ENCODE measurements at places on chromosomes 12 and 14.

- no peak for DNase-seq
Measured at GRCh38 chr12:127773520-127773919, 493.4 kb upstream of the TMEM132C start.

- DNase-seq: no peak
Measured at GRCh38 chr12:65364046-65364445, 85.6 kb downstream of the MSRB3 start.

GRCh38 chr12:28536088-28536487, 345.8 kb downstream of the CCDC91 start:
- no peak for DNase-seq

- DNase-seq: no peak
Measured at GRCh38 chr14:58635091-58635830, 2.5 kb upstream of the DACT1 start.

GRCh38 chr12:82047446-82047845, 288.3 kb upstream of the PPFIA2 start:
- no peak for DNase-seq

DNA sequence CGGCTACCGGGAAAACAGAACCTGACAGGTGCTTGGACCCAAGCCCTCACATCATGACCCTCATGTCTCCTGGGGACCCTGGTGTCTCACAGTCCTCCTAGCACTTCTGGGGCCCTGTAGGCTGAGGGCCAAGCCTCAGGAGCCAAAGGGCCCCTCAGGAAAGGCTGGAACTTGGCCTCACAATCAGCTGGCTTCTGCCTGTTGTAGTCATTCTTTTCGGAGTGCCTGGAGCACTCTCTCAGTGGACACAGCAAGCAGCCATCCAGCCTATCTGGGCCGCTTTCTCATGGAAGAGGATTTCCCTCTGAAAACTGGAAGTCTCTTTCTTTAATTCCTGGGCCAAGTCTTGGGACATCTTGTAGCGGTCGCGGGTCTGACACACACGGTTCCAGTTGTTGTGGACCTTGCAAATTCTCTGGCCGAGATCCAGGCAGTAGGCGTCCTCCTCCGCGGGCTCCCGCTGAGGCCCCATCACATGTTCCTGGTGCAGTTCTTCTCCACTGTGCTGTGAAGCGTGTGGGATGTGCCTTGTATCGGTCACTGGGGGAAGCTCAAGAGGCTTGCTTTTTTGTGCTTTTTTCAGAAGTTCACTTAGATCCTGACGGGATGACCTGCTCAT, 169.3 kb downstream of the EMP1 start:
- no peak for DNase-seq

DNA sequence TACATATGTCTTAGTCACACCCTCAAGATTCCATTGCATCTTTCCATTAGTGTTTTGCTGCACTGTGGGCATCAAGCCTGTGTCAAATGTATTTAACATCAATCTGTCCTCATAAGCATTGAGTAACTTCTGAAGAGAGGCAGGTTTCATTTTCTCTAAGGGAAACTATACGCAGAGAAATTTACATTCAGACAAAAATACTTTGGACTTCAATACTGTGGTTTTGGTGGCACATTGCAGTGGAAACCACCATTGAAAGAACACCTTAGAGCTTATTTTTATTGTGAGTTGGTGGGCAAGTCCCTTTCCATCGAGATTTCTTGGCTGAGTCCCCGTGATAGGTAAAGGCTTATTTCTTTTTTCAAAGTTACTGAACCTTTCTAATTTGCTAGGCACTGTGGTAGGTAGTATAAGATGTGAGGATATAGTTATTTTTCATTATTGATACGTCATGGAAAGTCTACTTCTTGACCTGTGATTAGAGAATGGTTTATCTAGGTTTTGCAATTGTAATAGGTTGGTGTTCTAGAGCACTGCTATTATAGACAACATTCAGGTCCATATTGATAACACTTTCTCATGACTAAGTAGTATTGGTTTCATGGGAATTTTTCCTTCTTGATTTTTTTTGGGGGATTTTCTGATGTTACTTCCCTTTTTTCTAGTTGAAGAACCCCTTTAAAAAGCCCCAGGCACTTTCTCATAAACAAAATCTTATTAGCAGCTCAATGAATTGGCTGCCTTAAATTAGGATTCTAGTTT, 81.9 kb downstream of the CFAP54 start:
- DNase-seq: no peak

DNA sequence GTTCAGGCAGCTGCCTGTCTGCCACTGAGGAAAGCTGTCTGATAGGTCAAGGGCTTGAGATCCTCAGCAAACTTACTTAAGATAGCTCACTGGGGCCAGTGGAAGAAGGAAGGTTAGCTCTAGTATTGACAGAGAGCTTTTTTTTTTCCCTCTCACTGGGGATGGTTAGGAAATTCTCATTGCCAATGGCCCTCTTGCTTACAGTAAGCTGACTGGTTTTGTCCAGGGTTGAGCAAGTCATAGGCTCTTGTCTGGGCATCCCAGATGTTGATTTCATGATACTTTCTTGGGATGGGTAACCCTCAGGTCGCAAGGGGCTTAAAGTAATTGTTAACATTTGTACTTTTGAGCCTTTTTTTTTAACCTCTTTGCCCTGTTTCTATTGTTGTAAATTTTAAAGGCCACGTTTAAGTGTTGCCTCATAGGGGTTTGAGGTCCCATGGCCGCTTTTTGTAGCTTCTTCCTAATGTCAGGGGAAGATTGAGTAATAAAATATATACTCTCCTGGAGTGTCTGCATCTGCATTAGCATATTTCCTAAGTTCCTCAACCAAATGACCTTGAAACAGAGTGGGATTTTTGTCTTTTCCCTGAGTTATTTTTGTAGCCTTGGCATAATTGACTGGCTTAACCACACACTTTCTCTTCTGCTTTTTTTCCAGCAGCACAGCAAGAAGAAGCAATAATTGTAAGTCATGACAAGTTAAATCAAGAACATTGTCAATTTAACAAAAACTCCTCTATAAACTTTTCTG, 716.0 kb downstream of the LRFN5 start:
- DNase-seq: no peak

- peak; percentile 24 for DNase-seq
Measured at GRCh38 chr12:130838284-130838950, 633 bp downstream of the STX2 start.

DNA sequence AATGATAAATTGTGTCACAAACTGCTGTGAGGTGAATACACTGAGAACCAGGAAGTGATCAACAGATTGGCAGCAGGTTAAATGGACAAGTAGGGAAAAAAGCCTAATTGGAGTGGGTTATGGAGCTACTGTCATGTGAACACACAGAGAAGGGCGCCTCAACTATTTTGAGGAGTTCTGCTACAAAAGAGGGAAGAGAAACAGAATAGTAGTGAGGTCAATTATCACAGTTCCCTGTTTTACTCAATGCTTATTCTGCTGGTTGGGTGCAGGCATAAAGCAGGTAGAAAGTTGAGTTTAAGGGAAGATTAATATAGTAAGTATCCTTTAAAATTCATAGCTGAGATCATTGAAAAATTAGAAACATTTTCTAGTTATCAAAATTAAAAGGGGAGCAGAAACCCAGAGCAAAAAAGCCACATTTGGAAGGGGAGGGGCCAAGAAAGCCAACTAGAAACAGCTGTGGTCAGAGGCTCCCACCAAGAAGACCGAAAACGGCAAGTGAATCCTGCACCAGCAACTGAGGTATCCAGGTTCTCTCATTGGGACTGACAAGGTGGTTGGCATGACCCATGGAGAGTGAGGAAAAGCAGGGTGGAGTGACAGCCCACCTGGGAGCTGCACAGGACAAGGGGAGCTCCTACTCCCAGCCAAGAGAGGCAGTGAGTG, 105.7 kb downstream of the ZC3H14 start:
- DNase-seq: no peak

GRCh38 chr12:59131462-59131861, 211.2 kb upstream of the LRIG3 start:
- DNase-seq: no peak

GRCh38 chr14:48390346-48390745, 714.9 kb upstream of the MDGA2 start:
- no peak for DNase-seq

- DNase-seq: no peak
Measured at GRCh38 chr14:84237881-84238280, 1292.1 kb upstream of the FLRT2 start.

DNA sequence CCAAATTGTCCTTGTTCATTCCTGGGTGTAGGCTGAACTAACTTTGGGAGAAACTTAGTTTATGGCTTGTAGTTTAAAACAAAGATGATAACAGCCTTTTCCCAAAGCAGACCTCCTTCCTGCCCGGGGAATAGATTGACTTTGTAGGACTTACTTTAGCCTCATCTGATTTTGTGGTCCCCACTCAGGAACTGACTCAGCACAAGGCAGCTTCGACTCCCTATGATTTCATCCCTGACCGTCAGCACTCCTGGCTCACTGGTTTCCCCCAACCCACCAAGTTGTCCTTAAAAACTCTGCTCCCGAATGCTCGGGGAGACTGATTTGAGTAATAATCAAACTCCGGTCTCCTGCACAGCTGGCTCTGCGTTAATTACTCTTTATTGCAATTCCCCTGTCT, 40.1 kb upstream of the DDHD1 start:
- no peak for DNase-seq

DNA sequence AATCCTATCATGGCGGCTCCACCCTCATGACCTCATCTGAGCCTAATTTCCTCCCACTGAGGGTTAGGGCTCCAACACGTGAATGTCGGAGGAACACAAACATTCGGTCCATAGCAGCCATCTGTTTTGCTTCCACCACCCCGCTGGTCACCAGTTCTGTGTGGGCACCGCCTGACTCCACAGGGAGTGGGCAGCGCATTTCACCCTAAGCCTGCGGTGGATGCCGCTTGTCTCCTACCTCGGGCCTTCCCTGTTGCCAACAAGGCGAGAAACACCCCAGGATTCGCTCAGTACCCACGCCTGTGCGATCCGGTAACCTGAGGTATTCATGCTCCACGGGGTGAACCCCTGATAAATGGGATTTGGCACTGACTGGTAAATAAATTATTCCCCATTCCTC, 95.2 kb upstream of the PPP2R5C start:
- no peak for DNase-seq

- DNase-seq: no peak
Measured at GRCh38 chr14:54854181-54854580, 48.4 kb downstream of the GCH1 start.

DNA sequence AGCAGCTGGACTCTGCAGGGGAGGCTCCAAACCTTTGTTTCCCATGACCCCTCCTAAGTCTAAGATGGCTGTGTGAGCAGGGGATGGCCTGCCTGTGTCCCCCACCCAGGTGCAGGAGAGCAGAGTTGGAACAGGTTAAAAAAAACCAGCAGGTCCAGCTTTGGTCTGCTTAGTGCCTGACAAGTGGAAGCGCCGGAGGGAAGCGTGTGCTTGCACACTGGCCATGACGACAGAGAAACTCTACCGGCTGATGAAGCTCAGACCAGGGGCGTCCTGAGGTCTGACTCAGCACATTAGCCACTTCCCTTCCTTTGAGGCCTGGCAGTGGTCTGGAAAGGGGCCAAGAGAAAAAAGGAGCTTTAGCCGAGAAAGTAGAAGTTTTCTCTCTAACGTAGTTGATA, 280.1 kb downstream of the VRK1 start:
- DNase-seq: no peak

DNA sequence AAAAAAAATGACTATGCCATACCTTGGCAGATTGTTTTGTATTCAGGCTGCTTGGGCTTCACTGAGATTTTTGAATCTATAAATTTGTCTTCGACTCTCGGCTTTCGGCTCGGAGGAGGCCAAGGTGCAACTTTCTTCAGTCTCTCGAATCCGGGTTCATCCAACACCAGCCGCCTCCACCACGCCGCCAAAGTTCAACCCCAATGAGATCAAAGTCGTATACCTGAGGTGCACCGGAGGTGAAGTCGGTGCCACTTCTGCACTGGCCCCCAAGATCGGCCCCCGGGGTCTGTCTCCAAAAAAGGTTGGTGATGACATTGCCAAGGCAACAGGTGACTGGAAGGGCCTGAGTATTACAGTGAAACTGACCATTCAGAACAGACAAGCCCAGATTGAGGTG, 12.4 kb upstream of the SPPL3 start:
- DNase-seq: no peak

- DNase-seq: no peak
Measured at GRCh38 chr12:25317553-25317952, 66.8 kb upstream of the KRAS start.

DNA sequence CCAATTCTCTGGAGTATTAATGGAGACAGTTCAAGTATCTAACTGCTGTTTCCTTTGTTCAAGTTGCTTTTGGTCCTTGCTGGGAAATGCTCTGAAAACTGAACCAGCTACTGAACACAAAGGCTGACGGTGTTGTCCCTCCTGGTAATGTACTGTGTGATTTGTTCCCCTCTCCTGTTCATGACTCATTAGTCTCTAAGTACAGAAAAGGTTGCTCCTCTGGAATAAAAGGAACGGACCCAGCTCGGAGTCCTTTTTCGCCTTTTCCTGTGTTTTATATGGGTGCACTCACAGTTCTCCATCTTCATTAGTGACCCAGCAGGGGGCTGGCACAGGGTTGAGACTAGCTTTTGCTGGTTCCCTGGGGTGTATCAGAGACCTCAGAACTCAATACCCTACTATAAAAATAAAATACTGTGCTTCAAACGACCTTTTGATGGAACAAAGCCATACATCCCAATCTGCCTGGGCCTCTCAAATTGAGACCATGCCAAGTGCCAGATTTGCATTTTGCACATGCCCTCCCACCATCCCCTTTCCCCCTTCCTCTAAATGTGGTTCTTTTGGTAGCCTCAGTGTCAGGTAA, 269.7 kb downstream of the RAD51B start:
- no peak for DNase-seq

GRCh38 chr12:124834822-124835221, 28.8 kb downstream of the SCARB1 start:
- DNase-seq: no peak

GRCh38 chr12:92156139-92156538, 10.5 kb upstream of the BTG1 start:
- no peak for DNase-seq

DNA sequence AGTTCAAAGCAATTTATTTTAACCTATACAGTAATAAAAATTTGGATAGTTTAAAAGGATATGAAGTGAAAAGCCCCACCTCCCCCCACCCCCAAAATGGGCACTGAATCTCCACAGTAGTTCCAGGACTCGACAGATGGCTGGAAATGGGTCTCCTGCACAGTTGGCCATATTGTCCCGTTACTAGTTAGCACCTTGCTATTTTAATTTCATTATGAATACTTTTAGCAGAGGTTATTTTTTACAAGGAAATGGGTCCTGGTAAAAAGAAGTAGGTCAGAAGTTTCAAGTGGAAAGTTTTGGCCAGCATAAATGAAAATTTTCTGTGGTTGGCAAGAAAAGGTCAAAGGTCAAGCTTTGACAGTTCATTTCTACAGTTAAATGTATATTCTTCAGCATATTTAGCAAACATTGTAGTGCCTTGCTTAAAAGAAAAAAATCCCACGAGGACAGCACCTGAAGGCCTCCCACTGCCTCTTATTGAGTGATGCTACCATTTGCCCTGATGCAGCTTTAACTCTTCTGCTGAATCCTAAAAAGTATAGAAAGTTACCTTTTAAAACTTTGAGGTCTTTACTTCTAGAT, 28.3 kb downstream of the MTHFD1 start:
- DNase-seq: no peak

DNA sequence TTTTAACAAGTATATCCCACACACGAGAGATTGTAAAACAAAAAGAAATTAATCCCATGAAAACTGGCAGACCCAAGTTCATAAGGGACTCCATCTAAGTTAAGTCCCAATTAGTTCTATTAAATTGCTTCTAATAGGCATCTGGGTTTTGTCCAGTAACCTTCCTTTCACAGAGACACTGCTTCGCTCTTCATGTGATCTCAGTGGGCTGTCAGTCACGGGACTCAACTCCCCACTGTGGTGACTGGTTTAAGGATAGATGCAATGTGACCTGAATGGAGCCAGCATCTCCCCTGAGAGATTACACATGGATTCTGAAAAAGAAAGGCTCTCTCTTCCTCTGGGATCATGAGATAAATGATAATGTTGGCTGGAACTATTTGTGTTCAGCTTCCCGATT, 96.4 kb downstream of the GAS2L3 start:
- no peak for DNase-seq
